ENCODE measurements at places on chromosomes 11 and 22. TPM values are rescaled to one million over a fixed set of nuclear protein-coding genes. Genes with fewer than 3 reads are reported as not detected.

Gene SYCE3
- total RNA-seq: 1.1 TPM

Gene ZNF214
- total RNA-seq: 0.37 TPM

Gene NOX4
- total RNA-seq: 1.2 TPM

Gene INS
- total RNA-seq: not detected

Gene MS4A6E
- total RNA-seq: not detected

Gene PANX3
- total RNA-seq: not detected

Gene MOV10L1
- total RNA-seq: 0.07 TPM

Gene BCO2
- not detected for total RNA-seq

Gene CATSPERZ
- 0.63 TPM for total RNA-seq

Gene CNTN5
- not detected for total RNA-seq

Gene CCDC15
- 2.5 TPM for total RNA-seq

Gene OR6A2
- total RNA-seq: not detected

Gene BIK
- total RNA-seq: 20.0 TPM

Gene ZW10
- total RNA-seq: 18.4 TPM

Gene SEZ6L
- total RNA-seq: not detected

Gene OR5J2
- not detected for total RNA-seq

Gene CASP1
- total RNA-seq: 17.7 TPM

Gene MCAM
- total RNA-seq: 367 TPM

Gene HORMAD2
- not detected for total RNA-seq

Gene KRTAP5-7
- not detected for total RNA-seq

Gene SERHL2
- 5.8 TPM for total RNA-seq

Gene EIF3M
- total RNA-seq: 577 TPM

Gene SCUBE2
- not detected for total RNA-seq

Gene MUC6
- not detected for total RNA-seq

Gene TRIM34
- 9.4 TPM for total RNA-seq

Gene CNTF
- 0.23 TPM for total RNA-seq

Gene PLAAT4
- total RNA-seq: 2.9 TPM

Data from airway epithelial cell (primary cell).